ENCODE measurements at places on chromosomes 2 and 18.

- DNase-seq = no peak
Measured at GRCh38 chr2:109685453-109685852, 71.3 kb downstream of the SOWAHC start.

GRCh38 chr2:86520153-86520552, 43.1 kb downstream of the CHMP3 start:
- DNase-seq = no peak

DNA sequence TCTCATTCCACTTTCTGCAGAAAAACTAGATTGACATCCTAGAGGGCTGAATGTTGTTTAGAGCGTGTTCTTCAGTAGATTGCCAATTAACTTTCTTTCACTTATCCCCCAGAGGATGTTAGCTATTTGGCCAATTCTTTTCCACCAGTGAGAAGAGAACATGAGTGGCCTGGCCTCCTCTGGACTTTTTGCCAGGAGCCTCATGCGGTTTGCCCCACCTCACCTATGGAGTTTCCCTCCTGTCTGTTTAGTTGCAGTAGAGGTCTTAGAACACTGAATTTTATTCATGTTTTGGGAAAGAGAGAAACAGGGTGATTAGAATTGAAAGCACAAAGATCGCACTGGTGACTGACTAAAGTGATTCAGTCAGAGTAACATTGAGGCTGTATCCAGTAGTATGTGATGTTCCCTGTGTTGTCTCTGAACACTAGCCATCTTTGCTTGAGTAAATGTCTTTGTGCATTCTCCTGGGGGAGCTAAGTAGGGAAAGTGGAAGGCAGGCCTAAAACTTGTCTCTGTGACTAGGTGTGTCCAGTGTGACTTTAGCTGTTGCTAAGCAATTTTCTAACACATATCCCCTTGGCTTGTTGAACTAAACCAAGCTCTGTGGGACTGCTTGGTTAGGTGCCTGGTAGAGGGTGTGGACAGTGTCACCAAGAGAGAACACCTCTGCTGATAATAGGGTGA, 34.0 kb downstream of the UGP2 start:
- DNase-seq = no peak

GRCh38 chr2:108701208-108701607, 18.1 kb upstream of the RANBP2 start:
- DNase-seq = no peak

GRCh38 chr2:138615257-138615656, 113.7 kb downstream of the SPOPL start:
- DNase-seq = no peak

- no peak for DNase-seq
Measured at GRCh38 chr18:79507546-79508480, 112.1 kb downstream of the NFATC1 start.

GRCh38 chr2:127985026-127985734, 42.7 kb downstream of the SAP130 start:
- no peak for DNase-seq

GRCh38 chr2:172613040-172613439, 57.1 kb downstream of the PDK1 start:
- no peak for DNase-seq

DNA sequence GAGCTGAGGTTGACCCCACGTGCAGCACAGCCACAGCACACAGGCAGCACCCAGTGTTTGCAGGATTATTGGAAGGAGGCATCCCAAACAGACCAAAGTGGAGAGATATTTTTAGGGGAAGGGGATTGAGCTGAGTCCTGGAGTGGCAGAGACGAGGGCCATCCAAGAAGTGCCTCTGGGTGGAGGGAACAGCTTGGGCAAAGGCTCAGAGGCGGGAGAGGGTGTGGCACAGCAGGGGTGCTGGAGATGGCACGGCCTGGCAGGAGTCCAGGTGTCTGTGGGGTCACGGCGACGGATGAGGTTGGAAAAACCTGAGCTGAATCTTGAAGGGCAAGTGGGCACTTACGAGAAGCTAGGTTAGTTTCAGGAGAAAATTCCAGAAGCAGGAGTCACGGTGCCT, 60.6 kb downstream of the INHBB start:
- no peak for DNase-seq

DNA sequence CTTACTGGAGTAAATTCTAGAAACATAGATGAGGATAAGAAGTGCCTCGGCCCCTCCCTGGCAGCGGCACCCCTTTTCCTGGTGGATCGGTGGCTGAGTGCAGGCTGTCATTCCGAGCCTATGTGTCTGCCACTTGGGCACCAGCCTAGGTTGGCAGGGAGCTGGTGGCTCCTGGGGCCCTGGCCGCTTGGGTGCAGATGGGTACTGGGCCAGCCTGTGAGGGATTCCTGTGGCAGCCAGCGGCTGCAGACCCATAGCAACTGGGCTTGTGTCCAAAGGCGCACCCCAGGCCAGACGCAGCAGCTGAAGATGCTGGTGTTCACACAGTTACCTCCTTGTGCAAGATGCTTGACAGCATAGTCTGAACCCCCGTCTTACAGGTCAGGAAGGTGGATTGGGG, 2.8 kb downstream of the SNORC start:
- no peak for DNase-seq

GRCh38 chr2:199716807-199717586, 134.0 kb downstream of the FTCDNL1 start:
- DNase-seq = no peak

DNA sequence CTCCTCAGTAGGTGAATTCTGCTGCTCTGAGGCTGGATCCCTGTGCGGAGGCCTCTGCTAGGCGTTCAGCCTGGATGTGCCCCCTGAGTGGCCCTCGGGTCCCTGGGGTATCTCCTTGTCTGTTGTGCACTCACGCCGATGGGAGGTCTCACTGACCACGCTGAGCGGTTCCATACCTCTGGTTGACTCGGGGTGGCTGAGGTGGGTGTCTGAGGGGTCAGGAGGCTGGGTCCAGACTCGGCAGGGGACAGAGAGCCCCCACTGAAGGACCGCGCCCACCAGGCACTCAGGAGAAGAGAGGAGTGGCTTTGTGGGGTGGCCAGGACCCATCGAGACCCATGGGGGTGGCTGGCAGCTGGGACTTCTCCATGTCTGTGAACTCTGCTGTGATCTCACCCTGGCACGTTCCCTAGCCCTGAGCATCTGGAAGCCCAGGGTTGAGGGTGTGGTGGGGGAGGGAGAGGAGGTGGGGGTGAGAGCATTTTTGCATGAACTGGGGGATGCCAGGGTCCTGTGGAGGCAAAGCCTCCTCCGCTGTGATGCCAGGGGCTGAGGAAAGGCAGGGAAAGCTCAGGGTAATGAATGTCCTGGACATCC, 53.7 kb downstream of the TWIST2 start:
- DNase-seq = no peak

Measured in cerebellar nuclear complex (tissue), 1 donor.